ENCODE measurements at places on chromosomes 2 and 18. TPM values are rescaled to one million over a fixed set of nuclear protein-coding genes. Genes with fewer than 3 reads are reported as not detected.

Gene SERPINB12
- total RNA-seq = not detected

Gene DQX1
- total RNA-seq = 2.3 TPM

Gene MAP3K19
- total RNA-seq = not detected

Gene M1AP
- total RNA-seq = not detected

- no peak for DNase-seq
These were observed 91.2 kb downstream of the NEDD4L start for GRCh38 chr18:58135183-58135641.

GRCh38 chr2:106137731-106138521 lies 56.2 kb downstream of the UXS1 start:
- no peak for DNase-seq

DNA sequence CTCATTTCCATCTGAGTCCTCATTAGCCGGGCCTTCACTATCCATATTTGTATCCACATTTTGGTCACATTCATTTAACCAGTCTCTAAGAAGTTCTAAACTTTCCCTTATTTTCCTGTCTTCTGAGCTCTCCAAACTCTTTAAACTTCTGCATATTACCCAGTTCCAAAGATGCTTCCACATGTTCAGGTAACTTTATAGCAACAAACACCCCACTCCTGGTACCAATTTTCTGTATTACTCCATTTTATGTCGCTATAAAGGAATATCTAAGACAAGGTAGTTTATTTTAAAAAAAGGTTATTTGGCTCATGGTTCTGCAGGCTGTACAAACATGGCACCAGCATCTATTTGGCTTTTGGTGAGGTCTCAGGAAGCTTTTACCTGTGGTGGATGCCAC lies 38.8 kb upstream of the AGFG1 start:
- DNase-seq = no peak

Data from activated naive CD4-positive, alpha-beta T cell treated with anti-CD3 and anti-CD28 coated beads, Interleukin-2, amount 50 U/mL, for 72 hours (primary cell).